Stomach (tissue), 19 donors: ENCODE measurements at places on chromosomes 5 and 9. TPM values are rescaled to one million over a fixed set of nuclear protein-coding genes. Genes with fewer than 3 reads are reported as not detected.

Gene WDR38
- not detected for polyA plus RNA-seq

Gene SLC25A2
- not detected for polyA plus RNA-seq

Gene PDE8B
- polyA plus RNA-seq = 0.56 TPM

Gene ELOVL7
- polyA plus RNA-seq = 1.7 TPM

Gene PCSK5
- 0.61 TPM for polyA plus RNA-seq
